Adrenal gland (tissue), 19 donors: ENCODE measurements at places on chromosomes 16 and 17. TPM values are rescaled to one million over a fixed set of nuclear protein-coding genes. Genes with fewer than 3 reads are reported as not detected.

DNA sequence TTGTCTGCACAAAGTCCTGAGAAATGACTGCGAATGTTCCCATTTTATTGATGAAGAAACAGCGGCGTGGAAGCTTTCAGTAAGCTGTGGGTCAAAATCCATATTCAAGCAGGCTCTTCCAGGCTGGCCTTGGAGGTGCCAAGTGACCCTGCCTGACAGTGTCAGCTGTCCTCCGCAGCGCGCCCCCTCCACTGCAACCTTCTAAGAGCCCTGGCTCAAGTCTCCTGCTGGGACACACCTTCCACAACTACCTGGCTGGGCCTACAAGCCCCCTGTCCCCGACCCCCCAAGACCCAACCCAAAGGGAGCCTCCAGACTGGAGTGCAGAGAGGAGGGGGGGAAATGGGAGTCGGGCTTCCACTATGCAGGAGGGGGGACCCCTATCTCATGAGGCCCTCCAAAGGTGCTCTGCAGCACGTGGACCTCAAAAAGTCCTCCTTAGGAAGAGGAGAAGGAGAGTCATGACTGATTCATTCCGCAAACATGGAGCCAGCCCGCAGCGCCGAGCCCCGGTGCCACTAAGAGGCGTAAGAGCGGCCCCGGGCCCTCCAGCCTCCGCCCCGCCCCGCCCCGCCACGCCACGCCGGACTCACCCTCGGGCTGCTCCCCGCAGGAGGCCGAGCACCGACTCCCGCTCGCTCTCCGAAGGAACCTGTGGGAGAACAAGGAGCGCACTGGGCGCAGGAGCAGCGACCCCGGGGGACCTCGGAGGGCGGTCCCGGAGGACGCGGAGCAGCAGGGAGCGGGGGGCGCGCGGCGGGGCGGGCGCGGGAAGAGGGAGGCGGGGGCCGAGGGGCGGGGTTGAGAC, 574 bp downstream of the MPP3 start:
- DNase-seq: peak; percentile 55

GRCh38 chr17:10516065-10516464, 2.3 kb downstream of the MYH1 start:
- DNase-seq: no peak

- no peak for DNase-seq
These were observed 112.7 kb upstream of the TMEM97 start for GRCh38 chr17:28206292-28206691.

- DNase-seq: no peak
These were observed 42.5 kb upstream of the RASD1 start for GRCh38 chr17:17538417-17539391.

- peak; percentile 87 for DNase-seq
These were observed 14.4 kb upstream of the CA4 start for GRCh38 chr17:60135151-60135950.

DNA sequence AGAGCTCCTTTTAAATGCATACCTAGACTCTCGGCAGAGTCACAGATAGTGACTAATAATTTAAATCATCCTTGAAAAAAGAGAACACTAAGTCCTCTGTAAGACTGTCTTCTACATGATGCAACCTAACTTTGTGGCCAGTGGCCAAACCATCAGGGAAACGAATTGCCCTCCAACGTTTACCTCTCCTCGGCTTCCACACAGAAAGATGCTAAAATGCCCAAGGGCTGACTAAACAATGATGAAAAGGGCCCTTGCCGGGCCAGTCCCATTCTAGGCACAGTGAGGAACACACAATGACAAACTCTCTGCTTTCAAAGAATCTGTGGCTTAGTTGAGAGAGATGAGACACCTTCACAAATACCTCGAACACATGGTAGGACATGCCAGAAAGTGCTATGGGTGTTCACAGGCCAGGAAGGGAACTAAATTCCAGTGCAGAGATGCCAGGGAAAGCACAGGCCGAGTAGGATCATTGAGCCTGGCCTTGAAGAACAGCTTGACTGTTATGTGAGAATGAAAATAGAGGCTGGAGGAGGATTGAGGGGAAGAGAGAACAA, 35.3 kb upstream of the PITPNM3 start:
- DNase-seq: peak; percentile 53

GRCh38 chr17:40333781-40334448, 24.9 kb downstream of the RARA start:
- no peak for DNase-seq

DNA sequence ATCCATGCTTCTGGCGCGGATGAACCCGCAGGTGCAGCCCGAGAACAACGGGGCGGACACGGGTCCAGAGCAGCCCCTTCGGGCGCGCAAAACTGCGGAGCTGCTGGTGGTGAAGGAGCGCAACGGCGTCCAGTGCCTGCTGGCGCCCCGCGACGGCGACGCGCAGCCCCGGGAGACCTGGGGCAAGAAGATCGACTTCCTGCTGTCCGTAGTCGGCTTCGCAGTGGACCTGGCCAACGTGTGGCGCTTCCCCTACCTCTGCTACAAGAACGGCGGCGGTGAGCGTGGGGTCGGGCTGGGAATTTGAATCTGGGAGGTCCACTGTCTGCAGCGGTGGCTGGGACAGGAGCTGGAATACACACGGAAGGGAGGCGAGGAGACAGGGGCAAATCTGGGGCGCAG, 904 bp downstream of the SLC6A2 start:
- no peak for DNase-seq

DNA sequence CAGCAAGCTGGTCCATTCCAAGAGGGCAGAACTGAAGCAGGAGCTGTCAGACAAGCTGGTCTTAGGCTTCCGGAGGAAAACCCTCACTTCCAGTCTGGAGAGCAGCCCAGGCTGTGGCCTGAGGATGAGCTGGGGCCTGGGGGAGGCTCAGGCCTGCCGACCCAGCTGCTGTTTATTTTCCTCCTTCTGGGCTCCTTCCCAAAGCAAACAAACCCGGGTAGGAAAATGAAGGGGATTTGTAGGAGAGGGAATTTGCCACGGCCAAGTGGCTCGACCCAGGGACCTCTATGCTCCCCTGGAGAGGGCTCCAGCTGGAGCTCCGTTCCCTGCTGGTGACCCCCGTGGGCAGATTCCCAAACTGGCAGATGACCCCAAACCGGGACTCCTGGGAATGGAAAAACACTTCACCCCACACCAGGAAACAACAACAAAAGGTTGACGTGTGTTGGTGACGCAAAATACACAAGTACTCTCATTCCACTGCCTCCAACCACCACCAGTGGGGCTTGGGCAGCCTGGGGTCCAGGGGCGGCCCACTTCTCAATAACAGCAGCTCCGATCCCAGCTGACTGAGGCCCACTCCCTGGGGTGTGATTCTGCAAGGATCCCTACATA, 8.8 kb downstream of the JUP start:
- peak; percentile 63 for DNase-seq

- DNase-seq: no peak
These were observed 74.1 kb downstream of the ABCC12 start for GRCh38 chr16:48081656-48082055.

- no peak for DNase-seq
These were observed 8.8 kb downstream of the RPL19 start for GRCh38 chr17:39208893-39209292.

DNA sequence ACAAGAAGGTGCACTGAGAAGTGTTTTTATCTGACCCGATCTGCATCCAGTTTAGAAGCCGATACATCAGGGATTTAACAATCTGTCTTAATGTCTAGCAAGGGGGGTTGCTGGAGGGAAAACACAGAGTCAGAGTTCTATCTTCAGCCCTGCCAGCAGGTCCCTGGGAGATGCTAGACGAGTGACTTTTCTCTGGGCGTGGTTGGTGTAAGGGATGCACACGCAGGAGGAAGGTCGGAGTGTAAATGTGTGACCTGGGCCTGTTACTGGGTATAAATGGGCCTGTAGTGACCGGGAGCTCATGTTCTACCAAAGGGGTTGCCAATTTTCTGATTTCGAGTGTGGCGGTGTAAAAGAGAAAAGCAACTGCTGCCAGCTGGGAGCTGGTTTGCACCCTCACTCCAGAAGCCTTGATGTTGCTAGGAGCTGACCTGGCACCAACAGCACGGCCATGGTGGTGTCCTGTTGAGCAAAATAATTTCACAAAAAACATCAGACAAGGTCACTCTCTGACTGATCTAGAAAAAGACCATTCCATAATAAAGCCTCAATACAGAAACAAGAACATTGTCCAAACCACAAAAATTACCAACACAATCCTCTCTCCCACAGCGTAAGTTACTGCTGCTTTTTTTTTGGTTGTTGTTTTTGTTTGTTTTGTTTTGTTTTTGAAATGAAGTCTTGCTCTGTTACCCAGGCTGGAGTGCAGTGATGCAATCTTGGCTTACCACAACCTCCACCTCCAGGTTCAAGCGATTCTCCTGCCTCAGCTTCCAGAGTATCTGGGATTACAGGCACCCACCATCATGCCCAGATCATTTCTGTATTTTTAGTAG, 1.3 kb upstream of the KCTD13 start:
- DNase-seq: peak; percentile 37

DNA sequence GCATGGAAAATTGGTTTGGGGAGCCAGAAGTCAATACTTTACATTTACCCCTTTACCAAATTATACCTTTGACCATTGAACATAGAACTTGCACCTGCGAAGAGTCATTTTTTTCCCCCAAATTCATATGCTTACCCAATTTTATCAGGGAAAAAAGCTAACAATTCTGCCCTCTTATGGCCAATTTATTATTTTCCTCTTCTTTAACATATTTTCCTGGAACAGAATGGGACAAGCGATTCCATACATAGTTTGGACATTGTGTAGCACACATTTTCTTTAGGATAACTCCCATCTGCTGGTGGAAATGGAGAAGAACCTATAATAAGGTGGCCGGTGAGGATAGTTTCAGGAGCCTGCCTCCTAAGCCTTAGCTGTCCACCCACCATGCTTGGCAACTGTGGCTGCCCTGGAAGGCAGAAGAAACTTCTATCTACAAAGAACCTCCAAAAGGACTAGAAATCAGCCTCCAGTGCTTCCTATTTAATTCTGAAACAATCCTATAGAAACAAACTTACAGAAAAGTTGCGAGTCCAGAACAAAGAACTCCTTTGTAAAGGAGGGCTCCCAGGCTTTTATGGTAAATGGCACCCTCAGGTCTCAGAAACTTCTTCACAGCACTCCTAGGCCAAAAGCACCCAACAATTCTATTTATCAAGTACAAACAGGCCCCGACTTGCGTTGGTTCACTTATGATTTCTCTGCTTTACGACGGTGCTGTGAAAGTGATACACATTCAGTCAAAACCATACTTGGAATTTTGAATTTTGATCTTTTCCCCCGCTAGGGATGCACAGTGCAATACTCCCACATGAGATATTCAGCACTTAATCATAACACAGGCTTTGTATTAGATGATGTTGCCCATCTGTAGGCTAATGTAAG, 64.1 kb upstream of the CACNG4 start:
- no peak for DNase-seq

DNA sequence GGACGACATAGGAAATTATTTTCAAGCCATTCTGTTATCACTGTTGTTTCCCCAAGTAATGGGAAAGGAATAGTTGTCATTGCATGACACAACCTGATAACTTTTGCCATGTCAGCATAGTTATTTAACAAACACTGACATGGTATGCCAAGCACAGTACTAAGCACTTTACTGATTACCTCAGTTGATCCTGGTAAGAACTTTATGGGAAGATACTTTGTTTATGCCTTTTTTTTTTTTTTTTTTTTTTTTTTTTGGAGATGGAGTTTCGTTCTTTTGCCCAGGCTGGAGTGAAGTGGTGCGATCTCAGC, 15.7 kb upstream of the PNPO start:
- no peak for DNase-seq

GRCh38 chr17:71633391-71633849, 487.4 kb upstream of the SOX9 start:
- no peak for DNase-seq

DNA sequence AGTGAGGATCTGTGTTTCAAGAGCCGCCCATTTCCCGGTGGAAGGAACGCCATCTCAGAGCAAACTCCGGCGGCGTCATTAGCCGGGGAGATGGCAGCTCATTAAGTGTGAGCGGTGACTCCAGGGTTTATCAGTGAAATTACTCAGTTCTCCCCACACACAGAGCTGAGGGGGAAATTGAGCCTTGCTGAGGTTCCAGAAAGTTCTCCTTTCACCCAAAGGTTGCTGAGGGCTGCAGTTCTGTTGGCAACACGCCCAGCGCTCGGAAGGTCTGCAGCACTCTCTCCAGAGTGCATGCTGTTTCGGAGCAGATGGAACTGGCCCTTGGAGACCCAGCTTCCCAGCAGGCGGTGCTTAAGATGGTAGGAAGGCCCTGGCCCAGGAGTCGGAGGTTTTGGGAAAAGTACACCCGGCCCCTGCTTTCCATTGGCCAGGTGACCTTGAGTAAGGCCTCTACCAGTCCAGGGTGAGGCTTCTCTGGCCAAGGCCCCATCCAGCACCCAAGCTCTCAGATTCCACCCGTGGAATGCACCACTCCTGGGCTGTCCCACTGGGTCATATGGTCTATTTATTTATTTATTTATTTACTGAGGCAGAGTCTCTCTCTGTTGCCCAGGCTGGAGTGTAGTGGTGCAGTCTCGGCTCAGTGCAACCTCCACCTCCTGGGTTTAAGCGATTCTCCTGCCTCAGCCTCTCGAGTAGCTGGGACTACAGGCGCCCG, 167.7 kb upstream of the CIBAR2 start:
- peak; percentile 80 for DNase-seq

Gene CHRNE
- 0.41 TPM for total RNA-seq

Gene AATK
- total RNA-seq: 13.4 TPM

Gene KCNH6
- not detected for total RNA-seq

Gene CD19
- total RNA-seq: 0.51 TPM

Gene IRF8
- 16.6 TPM for total RNA-seq

Gene DNAH3
- not detected for total RNA-seq

Gene TRPV2
- 51.5 TPM for total RNA-seq

Gene SYCE1L
- total RNA-seq: 2.0 TPM

Gene VAT1L
- 103 TPM for total RNA-seq

Gene KRTAP4-3
- not detected for total RNA-seq

Gene RPH3AL
- 23.5 TPM for total RNA-seq

Gene SLC4A1
- not detected for total RNA-seq
